NCI-H1694 (cell line): ENCODE measurements at places on chromosomes 1 and 21.
A peak's percentile ranks its signal among the peaks of the same experiment; 100 is the strongest.

GRCh38 chr1:15950763-15951295, 25.1 kb downstream of the ZBTB17 start:
- DNase-seq, result no peak

DNA sequence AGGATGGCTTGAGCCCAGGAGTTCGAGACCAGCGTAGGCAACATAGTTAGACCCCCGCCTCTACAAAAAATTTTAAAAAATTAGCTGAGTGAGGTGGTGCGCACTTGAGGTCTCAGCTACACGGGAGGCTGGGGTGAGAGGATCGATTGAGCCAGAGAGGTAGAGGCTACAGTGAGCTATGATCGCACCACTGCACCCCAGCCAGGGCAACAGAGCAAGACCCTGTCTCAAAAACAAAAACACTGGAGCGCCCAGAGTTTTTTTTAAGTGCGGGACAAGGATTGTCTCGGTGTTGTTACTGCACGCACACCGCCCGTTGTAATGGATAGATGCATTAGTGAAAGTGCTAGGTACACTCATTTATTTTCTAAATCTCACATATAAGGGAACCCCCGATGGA, 37.1 kb downstream of the PIK3CD start:
- DNase-seq, result no peak

- DNase-seq, result no peak
Measured at GRCh38 chr1:1144843-1145546, 28.7 kb upstream of the TTLL10 start.

DNA sequence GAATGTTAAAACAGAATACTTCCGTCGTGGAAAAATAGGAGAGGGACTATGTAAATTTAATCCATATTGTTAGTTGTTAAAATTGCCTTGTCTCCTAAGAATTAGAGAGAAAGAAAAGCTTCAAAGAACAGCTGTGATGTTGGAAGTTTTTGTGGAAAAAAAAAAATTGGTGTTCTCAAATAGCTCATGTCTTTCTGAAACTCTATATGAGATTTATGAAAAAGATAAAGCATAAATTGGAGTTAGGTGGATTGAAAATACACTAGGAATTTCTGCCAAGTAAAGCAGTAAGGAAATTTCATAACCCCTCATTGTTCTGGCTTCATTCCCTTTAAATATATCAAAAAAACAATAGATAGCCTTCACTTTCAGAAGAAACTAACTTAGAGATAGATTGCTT, 274.0 kb upstream of the ADAMTS5 start:
- no peak for DNase-seq

DNA sequence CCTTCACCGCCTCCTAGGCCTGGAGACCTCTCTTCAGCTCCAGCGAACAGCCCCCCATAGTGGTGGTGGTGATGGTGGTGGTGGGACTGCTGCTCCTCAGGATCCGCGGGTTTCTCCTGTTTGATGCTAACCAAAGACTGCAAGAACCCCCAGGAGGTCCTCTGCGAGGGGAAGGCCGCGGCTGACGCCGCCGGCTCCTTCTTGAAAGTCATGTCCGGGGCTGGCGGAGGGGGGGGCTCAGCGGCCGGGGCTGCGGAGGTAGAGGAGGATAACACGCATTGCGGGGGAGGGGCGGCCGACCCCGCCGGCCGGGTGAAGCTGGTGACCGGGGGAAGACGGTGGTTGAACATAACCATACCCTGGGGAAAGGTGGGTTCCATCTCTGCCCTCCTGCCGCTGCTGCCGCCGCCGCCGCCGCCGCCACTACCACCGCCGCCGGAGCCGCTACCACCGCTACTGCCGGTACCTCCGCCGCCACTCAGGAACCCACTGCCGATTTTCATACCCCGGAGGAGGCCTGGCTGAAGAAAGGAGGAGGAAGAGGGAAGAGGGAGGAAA, 554 bp downstream of the ZNF281 start:
- no peak for DNase-seq

DNA sequence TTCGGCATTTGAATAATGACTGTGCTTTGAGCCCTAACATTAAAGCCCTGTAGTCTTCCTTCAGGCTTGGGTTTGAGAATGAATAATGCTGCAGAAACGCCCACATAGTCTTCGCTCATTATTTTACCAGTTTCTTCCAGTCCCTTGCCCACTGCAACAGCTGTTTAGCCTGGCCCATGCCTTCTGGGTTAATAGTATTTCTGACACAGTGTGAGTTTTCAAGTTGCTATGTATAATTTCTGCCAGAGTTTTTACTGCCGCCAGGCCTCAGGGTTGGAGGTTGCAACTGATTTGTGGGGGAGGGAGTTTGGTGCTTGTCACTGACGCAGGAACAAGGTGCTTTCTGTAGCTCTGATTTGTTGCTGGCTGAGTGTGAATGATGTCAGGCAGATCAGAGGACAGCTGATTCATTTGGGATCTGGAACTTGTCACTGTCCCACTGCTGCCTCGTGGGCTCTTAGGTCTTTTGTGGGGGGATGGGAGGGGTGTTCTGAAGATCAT, 109.8 kb downstream of the MAST2 start:
- DNase-seq, result no peak

- no peak for DNase-seq
Measured at GRCh38 chr1:194870860-194871259, 1684.4 kb upstream of the B3GALT2 start.

DNA sequence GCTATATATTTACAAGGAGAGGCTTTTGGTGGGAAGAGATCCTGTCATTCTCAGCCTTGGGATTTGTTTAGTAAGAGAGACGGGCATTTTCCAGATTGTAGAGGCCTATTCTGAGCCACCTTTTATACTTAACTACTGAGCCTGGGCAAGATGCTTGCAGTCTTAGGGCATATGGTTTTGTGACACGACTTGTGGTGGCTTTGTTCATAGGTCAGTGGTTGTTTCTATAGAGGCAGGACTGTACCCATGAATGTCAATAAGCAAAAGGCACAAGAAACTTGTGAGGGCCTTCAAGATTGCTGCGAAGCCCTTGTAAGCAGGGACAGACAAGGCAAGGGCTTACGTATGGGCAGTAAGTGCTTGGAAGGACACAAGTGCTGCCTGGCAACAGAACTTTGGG, 3.4 kb upstream of the FCRL3 start:
- no peak for DNase-seq

DNA sequence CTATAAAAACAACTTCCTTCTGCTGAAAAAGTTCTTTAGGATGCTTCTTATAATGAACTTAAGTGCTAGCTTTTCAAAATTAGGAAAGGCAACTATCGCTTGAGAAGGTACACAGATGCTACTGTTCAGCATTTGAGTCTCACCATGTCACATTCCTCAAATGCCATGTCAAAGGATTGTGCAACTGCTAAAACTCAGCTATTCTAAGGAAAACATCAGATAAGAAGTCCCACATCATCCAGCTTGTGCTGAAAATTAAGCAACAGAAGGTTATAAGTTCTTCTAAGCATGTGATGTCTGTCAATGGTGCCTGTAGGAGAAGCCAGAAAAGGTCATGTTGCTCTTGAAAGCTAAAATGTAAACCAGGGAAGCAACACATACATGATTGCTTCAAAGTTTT, 36.5 kb downstream of the MCOLN2 start:
- DNase-seq, result no peak

DNA sequence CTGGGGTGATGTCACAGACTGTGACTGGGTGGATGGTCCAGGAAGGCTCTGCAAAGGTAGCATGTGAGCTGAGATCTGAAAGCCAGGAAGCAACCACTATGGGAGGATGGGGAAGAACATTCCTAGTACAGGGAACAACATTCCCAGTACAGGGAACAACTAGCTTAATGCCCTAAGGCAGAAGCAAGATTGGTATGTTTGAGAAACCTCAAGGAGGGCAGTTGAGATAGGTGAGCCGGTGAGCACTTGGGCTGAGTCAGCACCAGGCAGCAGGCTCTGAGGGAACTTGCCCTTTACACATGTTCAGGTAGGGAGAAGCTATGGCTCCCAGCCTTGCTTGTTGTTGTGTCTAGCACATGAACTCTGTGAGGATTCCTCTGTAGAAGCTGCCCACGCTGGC, 24.2 kb upstream of the CACNA1E start:
- no peak for DNase-seq

DNA sequence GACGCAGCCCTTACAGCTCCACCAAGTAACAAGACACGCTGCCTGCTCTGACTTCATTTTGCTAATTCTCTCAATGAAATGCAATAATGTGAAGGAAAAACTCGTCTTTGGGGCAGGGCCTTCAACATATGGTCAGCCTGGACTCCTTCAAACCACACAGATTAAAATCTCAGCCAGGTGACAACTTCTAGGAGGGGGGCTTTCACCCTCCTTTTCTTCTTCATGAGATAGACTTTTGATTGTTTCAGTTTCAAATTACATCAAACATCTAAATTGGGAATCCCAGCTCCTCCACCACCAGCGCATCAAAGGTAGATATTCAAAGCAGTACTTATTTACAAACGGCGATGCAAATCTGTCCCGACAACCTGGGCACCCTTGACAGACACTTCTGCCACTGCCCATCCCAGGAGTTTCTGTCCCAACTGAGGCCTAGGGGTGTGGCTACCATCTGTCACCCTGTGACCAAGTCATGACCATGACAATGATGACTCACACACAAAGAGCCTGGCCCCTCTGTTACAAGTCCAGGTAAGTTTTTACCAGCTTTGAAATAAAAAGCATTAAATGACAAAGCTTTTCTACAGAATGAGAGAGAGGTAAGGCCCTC, 29.7 kb downstream of the SSBP3 start:
- no peak for DNase-seq

DNA sequence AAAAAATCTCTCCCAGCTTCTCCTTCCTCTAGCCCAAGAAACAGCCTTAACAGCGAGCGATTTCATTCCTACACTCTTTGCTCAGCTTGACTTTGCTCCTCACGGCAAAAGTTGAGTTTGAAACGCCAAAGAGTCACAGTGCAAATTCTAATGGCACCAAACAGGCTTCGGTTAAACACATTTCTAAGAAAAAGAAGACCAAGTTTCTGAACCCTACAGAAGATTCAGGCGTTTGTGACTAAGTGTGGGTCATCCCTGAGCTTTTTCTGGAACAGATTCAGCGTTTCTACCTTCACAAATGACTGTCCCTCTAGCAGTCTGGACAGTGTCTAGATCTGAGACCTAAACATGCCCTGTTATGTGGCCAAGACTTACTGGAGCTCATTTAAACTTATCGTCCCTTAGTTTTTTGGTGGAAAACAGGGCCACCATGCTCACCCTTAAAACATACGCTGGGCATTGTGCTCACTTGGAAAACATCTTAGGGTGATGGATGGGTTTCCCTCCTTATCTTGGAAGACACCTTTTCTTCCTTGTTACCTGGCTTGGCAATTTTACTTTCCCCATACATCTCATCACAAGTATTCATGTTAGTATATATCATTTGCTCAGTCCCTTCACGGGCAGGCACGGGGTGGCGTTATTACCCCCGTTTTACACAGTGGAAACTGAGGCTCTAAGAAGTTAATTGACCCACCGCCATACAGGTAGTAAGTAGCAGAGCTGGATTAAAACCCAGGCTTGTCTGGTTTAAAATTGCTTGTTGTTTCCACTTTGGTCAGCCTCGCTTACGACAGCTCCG, 1.0 kb downstream of the C1orf198 start:
- peak; percentile 98 for DNase-seq

GRCh38 chr1:177442584-177442983, 271.8 kb downstream of the BRINP2 start:
- no peak for DNase-seq

- DNase-seq, result no peak
Measured at GRCh38 chr1:99218572-99218971, 45.7 kb upstream of the PLPPR4 start.

DNA sequence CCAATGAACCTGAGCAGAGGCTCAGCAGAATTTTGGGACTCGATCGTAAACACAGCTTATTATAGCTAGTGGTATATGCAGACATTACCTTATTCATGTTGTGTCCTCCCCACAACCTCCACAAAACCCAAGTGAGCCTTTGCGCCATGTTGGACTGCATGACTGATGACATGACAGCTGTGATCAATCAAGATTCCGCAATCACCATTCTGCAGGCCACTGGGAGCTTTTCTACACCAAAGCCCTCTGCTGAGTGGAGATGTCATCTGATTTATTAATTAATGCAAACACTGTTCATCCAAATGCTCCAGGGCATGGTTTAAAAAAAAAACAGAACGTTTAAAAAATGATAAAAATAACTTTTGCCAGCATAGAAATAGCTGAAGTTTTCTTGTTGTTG, 7.9 kb upstream of the SRP9 start:
- DNase-seq, result no peak

DNA sequence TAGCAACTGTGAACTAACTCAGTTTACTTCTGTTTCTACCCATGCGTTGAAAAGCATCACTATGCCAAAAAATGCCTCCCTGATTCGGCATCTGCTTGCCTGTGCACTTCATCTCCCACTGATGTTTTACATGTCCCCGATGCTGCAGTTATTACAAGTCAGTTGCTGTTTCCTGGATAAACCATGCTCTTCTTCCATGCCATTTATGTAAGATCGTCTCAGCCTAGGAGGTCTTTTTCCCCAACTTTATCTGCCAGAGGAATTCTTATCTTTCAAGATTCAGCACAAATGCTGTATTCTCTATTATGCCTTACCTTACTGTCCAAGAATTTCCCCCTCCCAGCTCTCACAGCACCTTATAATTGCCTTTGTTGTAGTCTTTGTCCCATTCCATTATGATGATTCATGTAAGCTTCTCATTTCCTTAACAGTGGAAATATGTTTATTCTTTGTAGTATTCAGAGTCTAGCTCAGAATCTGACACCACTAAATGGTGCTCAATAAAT, 30.0 kb downstream of the PRKACB start:
- no peak for DNase-seq

- no peak for DNase-seq
Measured at GRCh38 chr1:51268634-51269033, 32.6 kb downstream of the RNF11 start.

- no peak for DNase-seq
Measured at GRCh38 chr1:210104103-210104502, 128.5 kb upstream of the SERTAD4 start.

DNA sequence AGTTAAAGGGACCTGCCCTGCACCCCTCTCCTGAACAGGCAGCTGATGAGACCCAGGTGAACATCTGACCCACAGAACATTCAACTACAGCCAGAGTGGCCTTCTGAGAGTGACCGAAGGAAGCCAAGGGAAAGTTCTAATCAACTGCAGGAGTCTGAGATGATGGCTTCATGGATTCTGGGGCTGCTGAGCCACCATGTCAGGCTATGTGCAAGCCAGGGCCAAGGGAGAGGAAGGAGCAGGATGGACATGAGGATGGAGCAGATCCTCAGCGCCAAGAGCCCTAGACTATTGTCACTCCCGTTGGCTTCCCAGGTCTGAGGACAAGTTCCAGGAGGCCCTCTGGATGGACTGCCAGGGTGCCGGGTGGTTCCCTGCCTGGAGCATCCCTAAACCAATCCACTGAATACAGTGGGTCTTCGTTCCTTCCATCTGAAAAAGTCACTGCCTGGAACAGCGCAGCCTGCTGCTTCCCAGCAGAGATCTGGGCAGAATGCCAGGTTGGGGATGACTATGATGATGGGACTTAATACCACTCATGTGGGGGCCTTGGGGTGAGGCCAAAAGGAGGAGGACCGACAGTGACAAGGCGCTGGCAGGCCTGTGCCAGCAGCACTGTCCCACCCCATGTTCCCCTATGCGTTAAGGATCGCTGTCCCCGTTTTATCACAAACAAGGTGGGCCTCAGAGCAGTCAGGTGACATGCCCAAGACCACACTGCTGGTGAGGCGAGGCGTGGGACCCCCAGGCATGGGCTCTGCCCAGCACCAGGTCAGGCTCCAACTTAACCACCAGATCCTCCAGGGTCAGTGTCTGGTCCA, 19.8 kb downstream of the SPOCD1 start:
- DNase-seq, result peak; percentile 76
